ENCODE measurements at places on chromosomes 5 and 9. TPM values are rescaled to one million over a fixed set of nuclear protein-coding genes. Genes with fewer than 3 reads are reported as not detected.

The SLCO4C1 gene
- 0.09 TPM for total RNA-seq

The GNE gene
- total RNA-seq, result 26.8 TPM

The SLC6A18 gene
- total RNA-seq, result not detected

GRCh38 chr9:34717996-34718614 is 8.2 kb upstream of the CCL21 start:
- H3K27me3 ChIP-seq, result no peaks in the 10 kb centered on the region
- H3K4me3 ChIP-seq, result no peak overlapping the region
- H3K27ac ChIP-seq, result no peak overlapping the region
- no peaks in the 10 kb centered on the region for H3K4me1 ChIP-seq
- DNase-seq, result no peak

DNA sequence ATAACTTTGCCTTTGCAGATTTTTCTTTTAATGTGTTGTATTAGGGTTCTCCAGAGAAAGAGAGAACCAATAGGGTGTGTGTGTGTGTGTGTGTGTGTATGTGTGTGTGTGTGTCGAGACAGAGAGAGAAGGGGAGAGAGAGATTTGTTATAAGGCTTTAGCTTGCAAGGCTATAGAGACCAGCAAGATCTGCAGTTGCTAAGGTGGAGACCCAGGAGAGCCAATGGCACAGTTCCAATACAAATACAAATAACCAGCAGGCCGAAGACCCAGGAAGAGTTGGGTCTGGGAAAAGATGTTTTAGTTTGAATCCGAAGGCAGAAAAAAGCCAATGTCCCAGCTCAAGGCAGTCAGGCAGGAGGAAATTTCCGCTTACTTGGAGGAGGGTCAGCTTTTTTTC is 23.0 kb downstream of the TMOD1 start:
- H3K27me3 ChIP-seq, result no peaks in the 10 kb centered on the region
- no peaks in the 10 kb centered on the region for H3K36me3 ChIP-seq
- no peak for DNase-seq
- peaks cover 21% of the 10 kb centered on the region for H3K4me1 ChIP-seq

- H3K36me3 ChIP-seq, result no peaks in the 10 kb centered on the region
- no peaks in the 10 kb centered on the region for H3K27me3 ChIP-seq
- H3K4me3 ChIP-seq, result no peak overlapping the region
- no peak for DNase-seq
- no peaks in the 10 kb centered on the region for H3K4me1 ChIP-seq
These were observed 35.4 kb downstream of the ARL15 start for GRCh38 chr5:54274944-54275343.

DNA sequence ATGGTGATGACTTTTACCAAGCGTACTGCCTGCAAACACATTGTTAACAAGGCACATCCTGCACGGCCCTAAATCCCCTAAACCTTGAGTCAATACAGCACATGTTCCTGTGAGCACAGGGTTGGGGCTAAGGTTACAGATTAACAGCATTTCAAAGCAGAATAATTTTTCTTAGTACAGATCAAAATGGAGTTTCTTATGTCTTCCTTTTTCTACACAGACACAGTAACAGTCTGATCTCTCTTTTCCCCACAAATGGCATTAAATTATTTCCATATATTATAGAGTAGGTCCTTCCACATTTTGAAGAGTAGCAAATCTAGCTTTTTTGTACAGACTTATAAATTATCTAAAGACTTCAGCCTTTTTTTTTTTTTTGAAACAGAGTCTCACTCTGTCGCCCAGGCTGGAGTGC is 1.6 kb upstream of the TMEM141 start:
- DNase-seq, result no peak
- peaks cover 18% of the 10 kb centered on the region for H3K4me1 ChIP-seq
- no peaks in the 10 kb centered on the region for H3K36me3 ChIP-seq
- H3K27ac ChIP-seq, result peak overlapping the region; percentile 13
- peaks cover 16% of the 10 kb centered on the region for H3K27me3 ChIP-seq
- H3K4me3 ChIP-seq, result no peak overlapping the region

GRCh38 chr5:31530541-31531265 is 1.2 kb downstream of the DROSHA start:
- no peak for DNase-seq
- no peak overlapping the region for H3K27ac ChIP-seq
- H3K4me1 ChIP-seq, result peaks cover 14% of the 10 kb centered on the region
- peak overlapping the region; percentile 85 for H3K4me3 ChIP-seq
- no peaks in the 10 kb centered on the region for H3K27me3 ChIP-seq
